ENCODE measurements at places on chromosomes 11 and 22.

- no peak for DNase-seq
These were observed 1.9 kb upstream of the THAP7 start for GRCh38 chr22:21003782-21004181.

DNA sequence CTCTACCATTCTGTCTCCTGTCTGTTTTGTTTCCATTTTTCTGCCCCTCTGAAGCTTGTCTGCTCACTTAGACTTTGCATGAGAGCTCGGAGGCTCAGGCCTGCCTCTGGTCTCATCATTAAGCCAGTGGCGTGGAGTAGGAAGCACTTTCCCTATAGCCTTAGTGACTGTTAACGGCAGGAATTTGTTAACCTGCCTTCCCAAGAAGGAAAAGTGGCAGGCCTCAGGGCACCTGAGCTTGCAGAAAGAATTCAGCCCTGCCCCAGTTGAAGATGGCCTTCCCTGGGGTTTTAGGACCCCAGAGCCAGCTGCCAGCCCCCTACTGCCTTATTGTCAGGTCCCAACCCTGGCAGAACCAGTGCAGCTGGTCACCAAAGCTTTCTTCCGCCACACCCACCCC lies 93.2 kb downstream of the PKNOX2 start:
- DNase-seq: no peak

- peak; percentile 49 for DNase-seq
These were observed 309.1 kb downstream of the SWAP70 start for GRCh38 chr11:9972989-9973388.

- no peak for DNase-seq
These were observed 18.3 kb downstream of the SMIM38 start for GRCh38 chr11:69173925-69174581.

DNA sequence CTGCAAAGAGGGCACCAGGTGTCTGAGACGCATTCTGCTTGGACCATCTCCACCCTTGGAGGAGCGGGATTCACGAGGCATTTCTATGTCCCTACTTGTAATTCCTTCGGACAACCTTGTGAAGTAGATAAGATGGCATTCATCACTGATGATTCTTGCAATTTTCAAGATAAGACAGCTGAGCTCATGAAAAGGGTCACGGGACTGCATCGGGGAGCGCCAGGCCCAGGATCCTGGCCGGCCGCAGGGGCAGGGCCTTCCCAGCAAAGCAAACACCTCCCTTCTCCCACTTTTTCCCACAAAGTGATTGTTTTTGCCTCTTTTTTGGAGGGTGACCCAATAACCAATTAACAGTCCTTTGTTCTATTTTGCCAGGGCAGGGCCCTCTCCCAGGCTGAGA lies 8.4 kb downstream of the LIF start:
- DNase-seq: no peak

All from suppressor macrophage treated with lipopolysaccharide for 1 hour (primary cell).